ENCODE measurements at places on chromosomes 12 and 14. TPM values are rescaled to one million over a fixed set of nuclear protein-coding genes. Genes with fewer than 3 reads are reported as not detected.

FGF6 gene
- not detected for total RNA-seq

ALG10B gene
- total RNA-seq: 5.9 TPM

OR4E2 gene
- total RNA-seq: not detected

CSAD gene
- 6.8 TPM for total RNA-seq

POTEM gene
- not detected for total RNA-seq

HOXC6 gene
- total RNA-seq: 4.9 TPM

FOXG1 gene
- 0.19 TPM for total RNA-seq

AICDA gene
- total RNA-seq: 0.17 TPM

OTUB2 gene
- total RNA-seq: 2.7 TPM

Measured in A549 treated with AZD2906 at 1 μM for 4 hours (cell line).